ENCODE measurements at places on chromosomes 1 and 21.
A peak's percentile ranks its signal among the peaks of the same experiment; 100 is the strongest.

GRCh38 chr1:110229348-110230001, 19.4 kb downstream of the KCNC4 start:
- DNase-seq, result no peak

DNA sequence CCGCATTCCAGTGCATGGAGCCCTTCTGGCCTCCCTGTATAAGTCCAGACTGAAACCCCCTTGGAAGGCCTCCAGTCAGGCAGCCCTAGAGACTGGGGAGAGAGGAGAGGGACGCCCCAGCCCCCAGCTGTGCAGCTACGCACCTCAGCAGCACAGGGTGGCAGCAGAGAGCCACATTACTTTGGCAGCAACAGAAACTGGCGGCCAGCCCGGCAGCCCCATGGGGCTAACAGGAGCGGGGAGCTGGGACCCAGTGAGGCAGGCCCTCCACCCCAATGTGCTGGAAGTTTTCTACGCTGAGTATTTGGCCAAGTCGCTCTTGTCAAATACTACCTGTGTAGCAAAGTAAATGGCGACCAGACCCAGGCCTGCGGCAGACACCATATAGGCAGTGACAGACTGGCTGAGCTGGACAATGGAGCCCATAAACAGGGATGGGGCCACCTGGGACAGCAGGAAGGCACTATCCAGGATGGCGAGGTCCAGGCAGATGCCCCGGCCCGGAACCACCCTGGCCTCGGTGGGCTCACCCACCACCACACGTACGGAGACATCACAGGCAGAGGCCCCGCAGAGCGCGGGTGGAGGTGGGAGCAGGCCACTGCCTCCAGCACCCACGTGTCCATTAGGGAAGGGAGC, 21.2 kb downstream of the SLC45A3 start:
- peak; percentile 79 for DNase-seq

GRCh38 chr21:43297989-43298388, 128.9 kb downstream of the SIK1 start:
- no peak for DNase-seq

GRCh38 chr1:183051546-183051945, 28.3 kb downstream of the LAMC1 start:
- peak; percentile 21 for DNase-seq

DNA sequence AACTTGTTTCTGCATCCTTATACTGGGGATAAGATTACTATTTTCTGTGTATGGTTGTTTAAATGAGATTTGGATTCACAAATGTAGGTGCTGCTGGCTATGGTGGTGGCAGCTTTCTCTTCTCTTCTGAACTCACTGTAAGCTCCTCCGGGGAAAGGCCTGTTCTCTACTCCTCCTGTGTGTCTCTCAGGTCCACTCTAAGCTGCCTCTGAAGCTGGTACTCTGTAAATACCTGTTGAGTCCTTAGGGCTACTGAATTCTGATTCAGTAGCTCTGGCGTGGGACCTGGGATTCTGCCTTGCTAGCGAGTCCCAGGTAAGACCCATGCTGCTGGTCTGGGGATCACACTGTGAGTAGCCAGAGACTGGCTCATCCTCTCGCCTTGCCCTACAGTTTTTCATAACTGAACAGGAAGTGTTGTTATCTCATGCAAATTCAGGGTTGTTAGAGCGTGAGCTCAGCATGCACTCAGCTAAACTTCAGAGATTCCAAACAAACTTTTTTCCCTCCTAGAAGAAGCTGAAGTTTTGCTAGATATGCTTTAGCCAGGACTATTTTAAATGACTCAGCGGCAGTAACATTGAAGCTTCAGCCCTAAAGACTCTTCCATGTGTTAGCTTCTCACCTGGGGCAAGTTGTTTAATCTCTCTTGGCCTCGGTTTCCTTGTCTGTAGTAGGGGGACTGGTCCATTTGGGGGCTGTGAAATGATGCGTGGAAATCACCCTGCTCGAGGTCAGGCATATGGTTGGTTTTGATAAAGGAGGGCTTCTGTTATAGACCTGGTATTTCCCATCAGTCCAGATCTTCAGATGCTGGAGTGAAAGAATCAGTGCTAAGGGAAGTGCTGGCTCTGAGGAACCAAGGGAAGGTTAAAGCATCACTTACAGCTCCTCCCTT, 271.5 kb upstream of the TMEM51 start:
- peak; percentile 67 for DNase-seq

- DNase-seq, result no peak
Measured at GRCh38 chr1:173917635-173918493, 737 bp upstream of the SERPINC1 start.

- DNase-seq, result peak; percentile 75
Measured at GRCh38 chr1:28104866-28105467, 16.6 kb upstream of the EYA3 start.

DNA sequence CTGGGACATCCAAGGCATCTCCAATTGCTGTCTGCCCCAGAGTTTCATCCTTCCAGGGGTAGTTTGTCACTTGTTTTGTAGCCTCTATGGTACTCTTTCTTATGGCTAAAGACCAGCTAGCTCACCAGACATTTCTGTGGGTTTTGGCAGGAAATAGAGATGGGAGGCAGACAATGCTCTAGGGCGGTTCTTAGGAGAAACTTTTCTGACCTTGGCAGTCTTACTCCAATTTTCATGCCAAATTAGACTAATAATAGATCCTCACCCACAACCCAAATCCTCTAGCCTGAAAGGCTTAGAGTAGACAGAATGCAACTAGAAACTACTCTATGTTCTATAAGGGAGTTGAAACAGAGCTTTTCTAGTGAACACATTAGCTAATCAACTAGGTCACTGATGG, 69.8 kb downstream of the LRIG2 start:
- peak; percentile 56 for DNase-seq

- peak; percentile 89 for DNase-seq
Measured at GRCh38 chr1:173478094-173478674, 1.0 kb downstream of the PRDX6 start.

DNA sequence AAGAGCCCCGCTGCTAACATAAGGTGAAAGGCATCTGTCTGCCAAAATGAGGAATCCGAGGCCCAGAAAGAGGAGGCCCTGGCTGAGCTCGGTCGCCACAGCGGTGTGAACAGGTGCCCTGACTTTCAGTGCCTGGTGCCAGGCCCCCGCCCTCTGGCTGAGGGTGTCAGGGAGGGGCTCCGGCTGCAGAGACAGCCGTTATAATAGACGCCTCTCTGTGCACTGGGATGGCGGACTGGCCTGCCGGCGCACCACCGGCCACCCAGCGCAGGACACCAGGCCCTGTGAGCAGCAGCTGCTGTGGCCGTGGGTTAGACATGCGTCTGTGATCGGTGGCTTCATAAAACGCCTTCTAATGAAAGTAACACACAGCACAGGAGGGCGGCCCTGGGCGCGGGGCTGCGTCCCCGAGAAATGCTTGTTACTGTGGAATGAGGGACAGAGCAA, 51.4 kb upstream of the ACTRT2 start:
- no peak for DNase-seq

DNA sequence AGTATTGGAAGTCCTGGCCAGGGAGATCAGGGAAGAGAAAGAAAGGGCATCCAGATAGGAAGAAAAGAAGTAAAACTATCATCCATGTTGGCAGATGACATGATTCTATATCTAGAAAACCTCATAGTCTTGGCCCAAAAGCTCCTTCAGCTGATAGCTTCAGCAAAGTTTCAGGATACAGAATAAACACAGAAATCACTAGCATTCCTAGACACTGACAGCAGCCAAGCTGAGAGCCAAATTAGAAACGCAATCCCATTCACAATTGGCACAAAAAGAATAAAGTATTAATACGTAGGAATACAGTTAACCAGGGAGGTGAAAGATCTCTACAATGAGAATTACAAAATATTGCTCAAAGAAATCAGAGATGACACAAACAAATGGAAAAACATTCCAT, 44.6 kb downstream of the ZFYVE9 start:
- peak; percentile 70 for DNase-seq

GRCh38 chr1:14334336-14335176, 263.9 kb upstream of the KAZN start:
- DNase-seq, result no peak

- no peak for DNase-seq
Measured at GRCh38 chr1:211336161-211336560, 9.5 kb downstream of the TRAF5 start.

GRCh38 chr1:51628715-51629590, 12.1 kb downstream of the OSBPL9 start:
- DNase-seq, result no peak

- peak; percentile 66 for DNase-seq
Measured at GRCh38 chr1:223153177-223154119, 10.4 kb upstream of the TLR5 start.

GRCh38 chr1:222283147-222283768, 264.6 kb downstream of the HHIPL2 start:
- no peak for DNase-seq

DNA sequence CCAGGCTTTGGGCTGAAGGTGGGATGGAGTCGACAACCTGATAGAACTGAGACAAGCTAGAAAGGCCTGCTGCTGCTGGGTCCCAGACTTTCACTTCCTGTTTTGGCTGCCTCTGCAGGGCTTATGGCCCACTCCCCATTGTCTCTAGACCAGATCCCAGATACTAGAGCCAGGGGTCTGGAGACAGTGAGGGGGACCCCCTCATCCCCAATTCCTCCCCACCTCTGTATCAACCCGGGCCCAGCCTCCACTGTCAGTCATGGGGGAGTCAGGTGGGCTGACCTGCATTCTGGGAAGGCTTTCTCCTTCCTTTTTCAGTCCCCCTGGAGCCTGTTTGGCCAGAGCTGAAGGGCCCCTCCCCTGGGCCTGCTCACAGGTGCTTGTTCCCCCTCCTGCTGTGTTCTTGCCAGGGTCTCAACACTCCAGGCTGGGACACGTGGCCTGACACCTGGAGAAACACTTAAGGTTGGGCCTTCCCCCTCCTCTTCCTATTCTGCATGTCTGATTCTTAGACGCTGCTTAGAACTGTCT, 18.0 kb upstream of the ETV3L start:
- DNase-seq, result no peak

- no peak for DNase-seq
Measured at GRCh38 chr21:44920694-44921604, at the start of gene ITGB2. Gene ITGB2, minus strand, starts transcription at chr21:44920899. Its CDS starts 10,117 bp downstream, at chr21:44910782.

DNA sequence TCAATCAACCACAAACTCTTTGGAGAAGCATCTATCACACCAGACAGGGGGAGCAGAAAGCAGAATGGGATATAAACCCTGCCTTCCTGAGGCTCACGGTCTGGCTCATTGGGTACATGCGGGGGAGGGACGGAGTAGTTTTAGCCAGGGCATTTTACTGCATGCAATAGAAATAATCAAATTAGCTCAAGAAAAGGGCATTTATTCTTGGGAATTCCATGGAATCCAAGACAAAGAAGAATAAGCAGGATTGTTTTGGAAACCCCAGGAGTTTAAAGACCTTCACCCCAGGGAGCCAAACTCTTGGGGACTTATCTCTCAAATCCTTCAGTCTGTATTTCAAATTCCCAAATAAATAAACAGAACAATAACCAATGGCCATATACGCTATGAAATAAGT, 5.2 kb upstream of the KAZN start:
- DNase-seq, result no peak

- no peak for DNase-seq
Measured at GRCh38 chr1:109997204-109997866, 12.8 kb downstream of the AHCYL1 start.

DNA sequence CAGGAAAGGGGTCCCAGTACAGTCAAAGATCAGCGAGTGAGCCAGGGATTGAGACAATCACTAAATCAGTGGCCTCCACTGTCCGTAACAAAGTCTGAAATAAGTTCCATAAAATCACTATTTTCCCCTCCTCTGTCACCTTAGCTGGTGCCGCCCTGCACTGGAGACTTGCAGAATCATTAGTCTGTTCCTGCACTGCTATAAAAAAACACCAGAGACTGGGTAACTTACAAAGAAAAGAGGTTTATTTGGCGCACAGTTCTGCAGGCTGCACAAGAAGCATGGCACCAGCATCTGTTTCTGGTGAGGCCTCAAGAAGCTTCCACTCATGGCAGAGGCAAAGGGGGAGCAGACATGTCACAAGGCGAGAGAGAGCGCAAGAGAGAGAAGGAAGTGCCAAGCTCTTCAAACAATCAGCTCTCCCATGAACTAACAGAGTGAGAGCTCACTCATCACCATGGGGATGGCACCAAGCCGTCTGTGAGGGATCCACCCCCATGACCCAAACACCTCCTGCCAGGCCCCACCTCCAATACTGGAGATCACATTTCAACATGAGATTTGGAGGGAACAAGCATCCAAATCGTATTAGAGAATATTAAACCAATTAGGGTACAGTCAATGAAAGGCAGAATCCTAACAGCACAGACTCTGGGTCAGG, 129.8 kb upstream of the TIAM1 start:
- no peak for DNase-seq

GRCh38 chr1:7644086-7644485, 127.0 kb upstream of the VAMP3 start:
- no peak for DNase-seq

- peak; percentile 7 for DNase-seq
Measured at GRCh38 chr1:216723274-216723780, at the start of gene ESRRG. Gene ESRRG, minus strand, starts transcription at chr1:216723429. Its CDS starts 130 bp downstream, at chr1:216723299.

GRCh38 chr1:13697738-13698137, 2.2 kb upstream of the PRDM2 start:
- DNase-seq, result no peak

GRCh38 chr1:61387829-61388228, 305.5 kb downstream of the NFIA start:
- DNase-seq, result no peak

DNA sequence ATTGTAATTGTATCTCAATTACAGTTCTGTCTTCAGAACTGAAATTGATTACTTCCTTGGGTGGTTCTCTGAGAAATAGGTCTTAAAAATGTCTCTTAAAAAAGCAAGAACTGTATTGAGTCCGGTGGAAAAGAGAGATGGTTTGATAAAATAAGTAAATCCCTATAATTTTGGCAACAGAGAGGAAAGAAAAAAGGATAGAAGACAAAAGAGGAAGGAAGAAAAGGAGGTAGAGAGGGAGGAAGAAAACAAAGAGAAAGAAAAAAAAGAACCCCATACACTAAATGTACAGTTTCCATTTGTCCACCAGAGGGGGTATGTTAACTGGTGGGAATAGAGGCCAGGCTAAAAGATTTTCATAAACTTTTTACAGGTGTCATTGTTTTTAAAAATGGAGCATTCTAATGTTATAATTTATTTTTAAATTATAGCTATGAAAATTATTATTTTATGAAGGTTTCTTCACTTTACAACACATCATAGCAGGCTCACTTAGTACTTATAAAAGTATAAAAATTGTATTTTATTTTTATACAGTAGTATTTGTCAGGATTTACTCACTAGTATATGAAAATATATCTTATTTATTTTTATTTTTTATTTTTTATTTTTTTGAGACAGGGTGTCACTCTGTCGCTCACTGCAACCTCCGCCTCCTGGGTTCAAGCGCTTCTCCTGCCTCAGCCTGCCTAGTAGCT, 2.1 kb upstream of the UBE2T start:
- peak; percentile 66 for DNase-seq

GRCh38 chr1:11804666-11805421, 920 bp downstream of the MTHFR start:
- peak; percentile 81 for DNase-seq

DNA sequence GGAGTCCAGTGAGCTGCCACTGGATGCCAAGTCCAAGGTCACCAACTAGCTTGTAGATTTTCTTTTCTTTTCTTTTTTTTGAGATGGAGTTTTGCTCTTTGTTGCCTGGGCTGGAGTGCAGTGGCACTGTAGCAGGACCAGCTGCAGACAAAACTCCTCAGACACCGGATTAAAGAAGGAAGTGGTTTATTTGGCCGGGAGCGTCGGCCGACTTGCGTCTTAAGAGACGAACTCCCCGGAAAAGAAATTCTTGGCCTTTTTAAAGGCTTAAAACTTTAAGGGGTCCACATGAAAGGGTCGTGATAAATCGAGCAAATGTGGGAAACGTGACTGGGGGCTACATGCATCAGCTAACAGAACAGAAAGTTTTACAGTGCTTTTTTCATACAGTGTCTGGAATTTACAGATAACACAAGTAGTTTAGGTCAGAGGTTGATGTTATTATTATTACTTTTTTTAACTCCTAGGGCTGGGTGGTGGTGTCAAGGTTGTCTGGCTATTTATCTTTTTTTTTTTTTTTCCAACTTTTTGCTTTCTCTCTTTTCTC, 36.4 kb upstream of the CFAP126 start:
- no peak for DNase-seq

Data from choroid plexus epithelial cell (primary cell).